ENCODE measurements at places on chromosomes 12 and 14. TPM values are rescaled to one million over a fixed set of nuclear protein-coding genes. Genes with fewer than 3 reads are reported as not detected.

DNA sequence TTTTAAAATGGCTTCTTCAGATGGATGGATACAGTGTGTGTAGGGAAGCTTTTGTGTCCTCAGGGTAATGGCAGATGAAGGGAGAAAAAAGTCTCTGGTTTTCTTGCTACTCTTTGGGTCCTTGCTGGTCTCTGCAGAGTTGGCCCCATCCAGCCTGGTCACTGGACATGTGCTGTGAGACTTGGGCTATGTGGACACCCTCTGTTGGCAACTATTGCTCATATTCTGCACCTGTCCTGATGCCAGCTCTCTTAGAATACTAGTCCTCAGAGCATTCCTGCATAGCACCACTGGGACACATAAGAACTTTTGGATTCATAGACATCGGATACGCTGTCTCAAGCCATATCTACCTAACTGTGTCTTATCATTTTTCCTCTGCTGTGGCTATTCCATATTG lies 20.0 kb downstream of the NAV3 start:
- DNase-seq = no peak

GRCh38 chr14:59282378-59282765 lies 93.9 kb downstream of the DAAM1 start:
- DNase-seq = no peak

Gene SRGAP1
- total RNA-seq = 40.8 TPM

DNA sequence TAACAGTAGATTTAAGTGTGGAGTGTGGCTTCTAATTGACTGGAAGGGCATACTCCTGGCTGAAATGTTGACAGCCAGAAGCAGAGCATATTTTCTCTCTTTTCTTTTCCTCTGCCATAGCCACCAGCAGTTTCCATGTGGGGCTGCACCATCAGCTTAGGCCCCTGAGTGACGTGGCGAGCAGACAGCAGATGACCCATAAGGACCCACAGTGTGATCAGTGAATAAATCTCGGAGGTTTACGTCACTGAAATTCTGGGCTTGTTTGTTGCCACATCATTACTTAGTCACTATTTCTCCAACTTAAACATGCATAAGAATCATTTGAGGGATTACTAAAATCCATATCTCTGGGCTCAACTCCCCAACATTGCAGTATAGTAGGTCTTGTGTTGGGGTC lies 549.7 kb upstream of the TMEM132C start:
- DNase-seq = no peak

DNA sequence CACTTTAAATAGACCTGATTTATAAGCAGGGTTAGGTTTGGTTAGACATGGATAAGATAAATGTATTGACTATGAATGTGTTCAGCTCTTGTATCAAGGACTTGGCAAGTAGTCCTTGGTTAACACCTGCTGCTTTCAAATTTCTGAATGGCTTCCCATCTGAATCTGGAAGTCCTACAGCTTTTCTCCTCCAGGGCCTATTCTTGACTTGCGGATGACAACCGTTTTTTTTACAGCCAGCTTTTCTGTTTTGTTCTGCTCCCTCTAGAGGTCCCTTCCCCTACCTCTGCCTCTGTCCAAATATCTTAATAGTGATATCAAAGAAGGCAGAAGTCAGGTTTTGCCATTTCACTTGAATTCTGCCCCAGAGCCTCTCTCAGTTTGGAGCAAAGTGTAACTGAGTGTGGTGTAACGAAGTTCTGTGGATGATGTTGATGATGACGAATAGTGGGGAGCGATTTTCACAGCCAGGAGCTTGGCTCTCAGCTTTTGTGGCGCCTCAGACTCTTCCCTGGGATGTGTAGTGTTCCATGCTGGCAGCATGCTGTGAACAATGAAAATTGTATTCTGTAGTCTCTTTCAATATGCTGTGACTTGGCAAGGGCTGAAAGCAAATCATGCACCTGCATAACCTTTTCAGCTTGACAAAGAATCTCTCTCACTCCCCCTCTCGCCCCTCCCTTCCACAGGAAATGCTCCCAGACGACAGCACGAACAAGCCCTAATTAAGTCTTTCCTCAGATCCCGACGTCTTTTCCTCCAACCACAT lies 5.0 kb upstream of the SLC4A8 start:
- DNase-seq = no peak

Gene DIP2B
- total RNA-seq = 48.5 TPM

GRCh38 chr14:93234798-93235197 lies 27.7 kb downstream of the UBR7 start:
- DNase-seq = no peak

GRCh38 chr12:118304093-118304492 lies 68.6 kb downstream of the TAOK3 start:
- DNase-seq = no peak

DNA sequence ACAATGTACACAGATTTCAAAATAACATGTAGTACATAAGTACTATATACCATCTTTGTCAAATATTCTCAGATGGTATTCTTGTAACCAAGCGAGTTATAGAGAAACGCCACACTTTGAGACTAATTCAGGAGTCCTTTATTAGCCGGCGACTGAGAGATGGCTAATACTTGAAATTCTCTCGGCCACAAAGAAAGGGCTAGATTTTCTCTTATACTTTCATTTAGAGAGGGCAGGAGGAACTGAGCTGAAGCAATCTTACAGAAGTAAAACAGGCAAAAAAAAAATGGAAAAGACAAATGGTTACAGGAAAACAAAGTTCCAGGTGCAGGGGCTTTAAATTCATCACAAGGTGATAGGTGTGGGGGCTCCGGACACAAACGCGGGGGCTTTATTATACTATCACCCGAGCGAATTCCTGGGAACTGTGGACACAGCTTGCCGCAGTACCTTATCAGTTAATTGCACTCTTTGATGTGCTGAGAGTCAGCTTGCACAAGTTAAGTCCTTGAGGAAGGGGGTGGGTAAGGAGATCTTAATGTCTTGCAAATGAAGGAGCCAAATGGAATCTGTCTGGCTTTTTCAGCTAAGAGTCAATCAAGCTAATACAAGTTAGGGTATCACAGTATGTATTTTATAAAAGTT lies 382.3 kb downstream of the KCNH5 start:
- no peak for DNase-seq

- DNase-seq = no peak
Observed at GRCh38 chr12:50221228-50222008, 54.2 kb upstream of the CERS5 start.

- no peak for DNase-seq
Observed at GRCh38 chr12:128339126-128339520, 72.2 kb downstream of the TMEM132C start.

Gene STON2
- total RNA-seq = 19.2 TPM

DNA sequence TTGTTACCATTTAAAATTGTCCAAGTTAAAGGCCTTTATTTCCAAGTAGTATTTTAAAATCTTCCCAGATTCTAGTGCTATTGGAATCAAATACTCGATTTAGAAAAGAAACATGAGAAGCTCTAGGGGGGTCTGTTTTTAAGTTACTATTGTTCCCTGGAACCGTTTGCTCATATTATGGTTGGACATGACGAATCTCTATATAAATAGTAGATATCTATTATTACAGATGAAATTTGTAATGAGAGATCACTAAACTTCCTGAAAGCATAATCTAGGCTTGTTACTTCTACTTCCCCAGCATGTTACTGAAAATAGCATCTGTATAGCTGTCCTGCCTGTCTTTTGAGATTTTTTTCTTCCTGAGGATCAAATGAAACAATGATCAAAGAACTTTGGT lies 70.1 kb downstream of the LGR5 start:
- no peak for DNase-seq

- no peak for DNase-seq
Observed at GRCh38 chr14:43735932-43736331, 771.2 kb downstream of the FSCB start.

DNA sequence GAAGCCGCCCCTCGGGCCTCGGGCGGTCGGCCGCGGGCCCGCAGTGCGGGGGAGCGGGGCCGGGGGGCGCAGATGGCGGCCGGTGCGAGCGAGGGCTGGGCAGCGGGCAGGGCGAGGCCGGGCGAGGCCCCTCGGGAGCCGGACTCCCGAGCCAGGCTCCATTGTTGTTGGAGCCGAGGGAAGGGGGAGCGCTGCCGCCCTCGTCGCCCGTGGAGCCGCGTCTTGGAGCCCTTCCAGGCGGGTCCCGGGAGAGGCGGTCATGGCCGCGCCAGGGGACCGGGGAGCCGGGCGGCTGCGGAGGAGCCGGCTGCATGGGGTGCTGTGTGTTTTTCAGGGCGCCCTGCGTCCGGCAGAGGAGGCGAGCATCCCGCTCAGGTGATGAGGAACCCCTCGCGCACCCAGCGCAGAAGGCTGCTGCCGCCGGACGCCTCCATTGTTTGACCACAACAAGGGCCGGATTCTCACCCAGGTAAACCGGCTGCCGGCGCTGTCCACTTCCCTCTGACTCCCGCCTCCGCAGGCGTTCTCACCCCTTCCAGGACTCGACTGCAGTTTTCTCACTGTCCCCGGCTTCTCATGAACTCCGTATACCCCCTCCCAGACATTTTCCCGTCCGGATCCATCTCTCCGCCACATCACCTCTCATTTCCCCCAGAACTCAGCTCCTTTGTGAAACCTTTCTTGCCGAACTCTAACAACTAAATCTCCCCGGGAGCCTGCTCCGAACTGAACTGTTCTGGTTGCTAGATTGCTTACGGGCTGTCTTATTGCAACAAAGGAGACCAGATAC lies 732 bp downstream of the ZNF664 start:
- no peak for DNase-seq

Gene REM2
- 2.4 TPM for total RNA-seq

GRCh38 chr12:104615048-104615561 lies 158.4 kb downstream of the CHST11 start:
- DNase-seq = no peak

DNA sequence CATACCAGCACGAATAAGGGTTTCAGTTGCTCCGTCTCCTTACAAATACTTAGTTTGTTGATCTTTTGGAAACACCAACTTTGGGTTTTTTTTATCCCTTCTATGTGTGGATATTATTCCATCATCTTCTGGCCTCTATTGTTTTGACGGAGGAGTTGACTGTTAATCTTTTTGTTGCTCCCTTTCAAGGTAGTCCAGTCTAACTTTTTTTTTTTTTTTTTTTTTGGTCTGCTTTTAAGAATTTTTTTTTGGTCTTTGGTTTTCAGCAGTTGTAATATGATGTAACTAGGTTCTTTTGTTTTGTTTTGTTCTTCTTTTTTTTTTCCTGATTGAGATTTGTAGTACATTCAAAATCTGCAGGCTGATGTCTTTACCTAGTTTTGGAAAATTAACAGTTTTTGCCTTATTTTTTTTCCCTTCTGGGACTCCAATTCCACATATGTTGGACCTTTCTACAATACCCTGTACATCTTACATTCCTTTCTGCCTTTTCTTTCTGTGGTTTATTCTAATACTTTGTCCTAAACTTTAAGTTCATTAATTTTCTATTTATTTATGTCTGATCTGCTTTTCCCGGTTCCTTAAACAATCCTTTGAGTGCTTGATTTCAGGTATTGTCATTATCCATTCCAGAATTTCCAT lies 54.9 kb downstream of the DNAH10 start:
- DNase-seq = no peak

DNA sequence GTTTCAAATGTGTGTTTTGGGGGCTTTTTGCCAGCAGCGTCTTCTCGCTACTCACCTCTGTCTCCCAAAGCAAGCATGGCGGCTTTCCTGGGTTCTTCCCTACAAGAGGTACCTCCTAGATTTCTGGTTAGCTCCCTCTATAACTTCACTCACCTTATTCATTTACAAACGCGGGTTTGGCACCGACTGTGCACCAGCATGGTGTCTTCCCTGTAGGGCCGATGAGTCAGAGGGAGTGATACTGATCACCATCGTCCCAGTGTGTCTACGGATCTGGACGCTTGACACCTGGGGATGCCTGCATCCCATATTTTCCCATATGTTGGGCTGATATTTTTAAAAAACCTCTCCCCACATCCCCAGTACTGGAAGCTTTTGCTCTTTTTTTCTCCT lies 8.0 kb upstream of the SERPINA12 start:
- no peak for DNase-seq

DNA sequence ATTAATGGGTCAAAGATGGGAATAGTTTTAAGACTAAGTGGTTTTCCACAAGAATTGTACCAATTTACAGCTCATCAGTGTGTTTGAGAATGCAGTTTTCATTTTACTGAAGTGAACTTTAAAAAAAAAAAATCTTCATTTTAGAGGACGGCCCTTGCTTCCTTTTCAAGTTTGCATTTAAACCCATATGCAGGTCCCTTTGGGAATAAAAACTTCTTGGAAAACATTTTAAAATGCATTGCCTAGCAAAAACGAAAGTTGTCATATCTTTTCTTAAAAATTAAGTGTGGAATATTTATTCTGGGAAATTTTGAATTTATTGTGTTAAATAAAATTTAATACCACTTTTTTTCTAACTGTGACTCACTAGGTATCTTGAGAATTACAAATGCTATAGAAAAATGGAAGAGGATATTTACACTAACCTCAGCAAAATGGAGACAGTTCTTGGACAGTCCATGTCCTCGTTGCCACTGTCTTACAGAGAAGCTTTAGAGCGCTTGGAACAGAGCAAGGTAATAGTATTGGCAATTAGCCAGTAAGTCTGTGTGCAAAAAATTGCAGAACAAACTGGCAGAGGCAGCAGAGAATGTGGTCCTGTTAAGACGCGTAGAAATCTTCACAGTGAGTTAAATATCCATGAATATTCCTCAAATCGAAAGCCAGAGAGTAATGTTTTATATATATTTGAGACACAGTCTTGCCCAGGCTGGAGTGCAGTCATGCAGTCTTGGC lies 209.7 kb downstream of the SYNE2 start:
- DNase-seq = no peak

GRCh38 chr12:67759829-67760228 lies 111.3 kb downstream of the DYRK2 start:
- no peak for DNase-seq
